ENCODE measurements at places on chromosomes 3 and 15.

DNA sequence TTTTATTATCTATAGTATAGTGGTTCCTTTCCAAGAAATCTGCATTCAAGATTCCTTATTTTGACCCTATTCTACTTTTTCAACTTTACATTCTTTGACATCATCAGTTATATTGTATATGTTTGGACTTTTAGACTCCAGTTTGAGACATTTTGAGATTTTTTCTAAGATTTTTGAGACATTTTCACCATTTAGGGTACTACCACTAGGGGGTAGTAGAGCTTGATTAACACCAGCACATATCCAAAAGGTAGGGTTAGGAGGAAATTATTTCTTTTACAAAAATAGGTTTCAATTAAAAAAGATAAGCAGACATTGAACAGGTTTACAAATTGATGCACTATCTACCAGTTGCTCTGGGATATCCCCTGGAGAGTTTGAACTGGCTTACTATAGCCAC, 262.5 kb downstream of the SCAPER start:
- no peak for DNase-seq

DNA sequence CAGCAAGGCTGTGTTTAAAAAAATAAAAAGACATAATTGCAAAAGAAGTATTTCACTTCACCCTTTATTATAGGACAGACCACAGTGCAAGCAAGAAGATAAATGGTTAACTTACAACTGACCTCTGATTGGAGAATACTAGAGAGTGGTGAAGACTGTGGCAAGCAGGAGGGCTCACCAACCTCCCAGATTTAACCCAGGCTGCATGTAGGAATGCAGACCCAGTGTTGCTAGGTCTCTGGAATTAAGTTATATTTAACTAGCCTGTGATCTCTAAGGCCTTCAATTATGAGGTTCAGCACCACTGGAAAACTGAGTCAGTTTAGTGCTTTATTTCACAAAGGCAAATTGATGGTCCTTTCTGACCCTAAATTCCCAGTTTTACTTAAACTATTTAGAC, 436.6 kb downstream of the LPP start:
- DNase-seq = no peak

DNA sequence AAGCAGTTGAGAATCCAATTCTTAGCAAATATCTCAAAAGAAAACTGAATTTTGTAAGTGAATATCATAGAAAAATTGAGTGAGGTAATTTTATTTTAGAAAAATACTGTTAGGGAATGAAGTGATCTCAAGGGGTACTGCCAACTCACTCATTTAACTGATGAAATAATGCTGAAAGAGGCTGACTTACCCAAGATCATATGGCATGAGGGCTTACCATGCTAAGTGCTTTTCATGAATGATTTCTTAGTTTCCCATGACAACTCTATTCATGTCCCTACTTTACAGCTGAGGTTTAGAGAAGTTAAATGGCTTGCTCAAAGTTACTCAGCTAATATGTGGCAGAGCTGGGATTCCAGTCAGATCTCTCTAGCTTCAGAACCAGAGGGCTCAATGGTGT, 30.6 kb downstream of the CCDC14 start:
- DNase-seq = no peak

DNA sequence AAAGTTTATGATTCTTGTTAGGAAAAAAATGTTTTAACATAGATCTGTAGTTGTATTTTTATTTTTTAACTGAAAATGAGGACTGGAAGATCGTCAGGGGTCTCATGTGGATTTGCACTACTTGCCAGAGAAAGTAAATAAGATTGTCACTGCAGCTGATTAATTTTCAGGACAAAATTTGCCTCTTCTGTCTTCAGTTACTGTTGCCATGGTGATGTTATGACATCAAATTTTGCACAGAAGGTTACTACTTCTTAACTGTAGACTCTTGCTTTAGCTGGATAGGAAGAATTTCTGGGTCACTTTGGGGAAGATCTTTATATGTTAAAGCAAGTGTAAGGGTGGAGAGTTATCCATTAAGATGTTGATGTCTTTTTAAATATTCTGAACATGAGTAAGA, 82.2 kb upstream of the WDR72 start:
- no peak for DNase-seq

- DNase-seq = no peak
These were observed 68.1 kb upstream of the PFN2 start for GRCh38 chr3:150038830-150039229.

DNA sequence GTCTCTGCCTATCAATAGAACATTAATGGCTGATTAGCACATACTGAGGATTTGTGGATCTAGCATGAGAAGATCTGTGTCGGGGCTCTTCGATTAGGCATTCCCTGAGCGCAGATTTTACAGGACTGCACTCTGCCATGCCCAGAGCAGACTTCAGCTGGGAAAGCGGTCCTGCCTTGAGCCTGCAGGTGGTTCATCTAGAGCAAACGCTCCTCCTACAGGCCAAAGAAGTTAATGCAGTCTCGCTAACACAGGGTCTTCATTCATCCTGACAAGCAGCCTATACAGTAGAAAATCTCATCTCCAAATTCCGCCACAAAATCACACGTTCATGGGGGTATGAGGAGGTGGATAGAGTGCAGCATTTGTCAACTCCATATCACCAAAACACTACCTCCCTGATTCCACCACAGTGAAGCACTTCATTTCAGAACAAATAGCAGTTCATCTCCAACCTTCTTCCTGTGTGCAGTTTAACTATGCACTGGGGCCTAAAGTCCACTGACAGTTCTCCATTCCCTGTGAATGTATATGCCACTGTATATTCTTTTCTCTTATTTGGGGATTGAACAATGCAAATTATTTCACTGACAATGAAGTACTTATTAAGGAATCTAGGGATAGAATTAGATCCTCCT, 405.8 kb downstream of the IGSF11 start:
- DNase-seq = peak; percentile 8

GRCh38 chr3:147497286-147497685, 88.1 kb downstream of the ZIC1 start:
- no peak for DNase-seq

DNA sequence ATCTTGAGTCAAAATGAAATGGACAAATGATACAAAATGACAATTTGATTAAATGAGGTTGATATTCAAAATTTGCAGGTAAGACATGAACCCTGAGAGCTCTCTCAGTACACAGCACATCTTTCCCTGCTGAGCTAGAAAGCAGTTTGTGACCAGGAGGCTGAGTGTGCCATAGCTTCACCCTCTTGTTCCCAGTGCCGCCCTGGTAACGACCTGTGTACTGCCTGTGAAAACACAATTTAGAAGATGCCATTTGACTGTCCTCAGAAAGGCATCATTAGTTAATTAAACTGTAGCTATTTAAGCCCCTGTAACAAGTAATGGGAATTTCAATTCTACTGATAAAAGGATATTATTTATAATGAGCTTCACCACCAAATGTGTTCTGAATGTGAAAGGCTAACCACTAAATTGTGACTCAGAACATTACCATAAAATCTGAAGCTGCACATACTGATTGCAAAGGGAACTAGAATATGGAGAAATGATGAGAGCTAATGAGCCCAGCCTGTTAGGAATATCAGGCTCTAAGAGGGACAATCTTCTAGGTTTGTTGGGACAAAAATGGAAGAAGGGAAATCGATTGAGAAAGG, 212.9 kb upstream of the ARPP21 start:
- peak; percentile 2 for DNase-seq

DNA sequence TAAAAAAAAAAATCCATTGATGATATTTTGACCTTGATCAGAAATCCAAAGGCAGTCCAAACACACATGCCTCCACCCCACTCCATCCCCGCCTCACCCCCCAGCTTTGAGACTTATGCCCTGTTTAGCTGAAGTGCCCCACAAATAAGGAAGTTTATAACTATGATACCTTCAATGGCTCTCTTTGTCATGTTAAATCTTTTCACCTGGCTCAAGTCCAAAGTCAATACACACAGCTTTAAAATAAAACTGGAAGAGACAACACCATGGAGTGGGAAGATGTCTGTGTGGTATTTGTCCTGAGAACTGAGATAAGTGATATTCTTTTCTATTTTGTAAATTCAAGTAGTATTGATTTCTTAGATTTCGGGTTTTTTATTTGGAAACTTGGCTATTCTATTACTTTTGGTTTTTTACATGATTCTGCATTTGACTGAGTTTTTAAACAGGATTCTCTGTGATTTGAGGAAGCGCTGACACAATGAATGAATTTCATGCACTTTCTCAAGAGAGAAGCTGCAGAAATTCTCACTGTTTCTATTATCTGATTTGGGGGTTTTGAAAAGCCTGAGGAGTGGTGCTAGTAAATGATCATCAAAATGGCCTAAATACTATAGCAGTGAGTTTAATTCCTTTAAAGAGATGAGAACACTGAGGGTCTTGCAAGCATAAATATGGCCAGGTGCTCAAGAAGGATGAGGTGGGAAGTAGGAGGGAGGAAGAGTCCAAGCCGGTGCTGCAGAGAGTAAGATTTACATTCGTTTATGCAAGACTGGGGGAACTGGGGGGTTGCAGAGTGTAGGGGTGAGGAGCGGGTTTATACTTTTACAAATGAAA, 5.2 kb downstream of the FOXB1 start:
- no peak for DNase-seq

DNA sequence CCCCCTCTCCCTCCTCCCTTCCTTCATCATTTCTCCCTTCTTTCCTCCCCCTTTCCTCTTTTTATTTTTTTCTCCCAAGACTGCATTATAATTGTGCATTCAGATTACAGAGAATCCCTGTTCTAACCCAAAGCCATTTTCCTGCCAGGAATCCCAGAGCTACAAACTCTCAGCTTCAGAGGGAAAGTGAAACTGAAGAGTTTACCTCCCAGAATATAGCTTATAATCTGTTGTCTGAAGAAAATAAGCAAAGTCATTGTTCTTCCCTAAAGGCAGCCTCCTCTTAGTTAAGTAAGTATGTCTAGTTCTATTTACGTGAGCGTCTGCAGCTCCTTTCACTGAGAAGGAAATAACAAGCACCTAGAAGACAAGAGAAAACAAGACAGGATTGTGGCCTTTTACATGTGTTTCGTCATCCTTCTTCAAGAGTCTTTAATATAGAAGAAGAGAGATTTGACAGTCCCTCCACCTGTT, 97.2 kb downstream of the CHST2 start:
- DNase-seq = peak; percentile 26

DNA sequence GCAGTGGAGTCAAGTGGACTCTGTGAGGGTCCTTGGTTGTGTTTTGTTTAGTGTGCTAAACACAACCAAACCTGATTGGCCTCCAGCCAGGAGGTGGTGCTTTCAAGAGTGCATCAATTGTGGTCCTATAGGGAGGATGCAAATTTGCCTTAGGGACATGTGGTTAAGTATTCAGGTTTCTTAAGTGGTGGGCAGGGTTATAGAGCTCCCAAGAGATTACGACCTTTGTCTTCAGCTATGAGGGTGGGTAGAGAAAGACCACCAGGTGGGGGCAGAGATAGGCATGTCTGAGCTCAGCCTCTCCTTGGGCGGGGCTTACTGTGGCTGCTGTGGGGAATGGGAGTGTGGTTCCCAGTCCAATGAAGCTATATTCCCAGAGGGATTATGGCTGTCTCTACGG, 186.6 kb downstream of the SQOR start:
- DNase-seq = no peak

- no peak for DNase-seq
These were observed 99.6 kb downstream of the BOC start for GRCh38 chr3:113310960-113311359.

GRCh38 chr3:53097887-53098286, 32.3 kb downstream of the RFT1 start:
- DNase-seq = no peak

DNA sequence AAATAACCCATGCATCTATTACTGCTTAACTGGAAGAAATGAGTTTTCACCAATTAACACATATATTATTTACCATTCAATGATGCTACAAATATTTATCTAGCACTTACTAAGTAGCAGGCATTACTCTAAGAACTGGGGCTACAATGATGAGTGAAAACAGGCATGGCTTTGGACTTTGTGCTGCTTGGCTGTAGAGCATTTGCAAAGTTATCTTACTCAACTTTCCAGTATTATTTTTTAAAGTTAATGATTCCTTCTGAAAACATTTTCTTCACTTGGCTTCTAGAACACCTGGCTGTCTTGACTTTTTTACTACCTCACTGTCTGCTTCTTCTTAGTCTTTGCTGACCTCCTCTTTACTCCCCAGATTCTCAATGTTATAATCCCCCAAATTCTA, 1.8 kb downstream of the C3orf33 start:
- no peak for DNase-seq

DNA sequence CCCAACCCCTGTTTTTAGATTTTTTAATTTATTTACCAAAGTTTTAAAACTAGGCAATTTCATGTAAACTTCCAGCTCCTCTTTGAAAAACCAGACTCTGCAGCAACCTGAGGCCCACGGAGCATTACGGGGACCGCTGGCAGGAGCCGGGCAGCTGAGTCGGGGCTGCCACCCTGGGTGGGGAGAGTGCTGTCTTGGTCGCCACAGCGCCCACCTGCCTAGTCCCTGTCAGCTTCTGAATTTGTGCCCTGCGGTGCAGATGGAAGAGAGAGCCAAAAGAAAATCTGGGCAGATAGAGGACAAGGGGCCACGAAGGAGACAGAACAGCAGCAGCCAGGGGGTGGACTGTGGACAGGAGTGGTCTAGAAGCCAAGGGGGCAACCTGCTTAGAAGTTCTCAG, 34.6 kb downstream of the PXYLP1 start:
- DNase-seq = no peak

- no peak for DNase-seq
These were observed 178.6 kb downstream of the KCNAB1 start for GRCh38 chr3:156298938-156299337.

- DNase-seq = peak; percentile 52
These were observed 85.5 kb upstream of the FGF12 start for GRCh38 chr3:192812743-192813383.

DNA sequence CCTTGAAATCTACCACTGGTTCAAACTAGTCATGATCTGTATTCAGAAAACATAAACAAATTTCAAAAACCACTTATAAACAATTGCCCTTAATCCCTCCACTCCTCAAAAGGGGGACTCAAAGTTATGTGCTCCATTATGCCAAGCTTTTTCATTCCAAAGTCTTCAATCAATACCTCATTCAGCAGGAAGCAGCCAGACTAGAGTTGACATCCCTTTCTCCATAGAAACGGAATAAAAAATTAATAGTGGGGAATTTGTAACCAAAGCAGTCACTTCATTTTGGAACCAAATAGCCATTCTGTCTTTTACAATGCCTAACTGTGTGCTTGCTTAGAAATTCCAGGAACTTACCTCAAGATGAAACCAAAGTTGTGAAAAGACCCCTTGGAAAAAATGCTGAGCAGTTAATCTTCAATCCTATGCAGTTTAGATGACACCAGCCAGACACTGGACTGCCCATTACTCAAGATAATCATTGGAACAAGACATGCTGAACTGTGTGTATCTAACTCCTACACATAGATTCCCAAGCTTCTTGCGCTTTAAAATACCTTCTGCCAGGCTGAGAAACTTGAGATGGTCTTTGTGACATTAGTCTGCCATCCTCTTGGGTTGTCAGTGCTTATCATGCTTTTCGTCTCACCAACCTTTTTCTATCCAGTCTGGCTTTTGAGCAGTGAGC, 406.2 kb downstream of the PLOD2 start:
- no peak for DNase-seq

DNA sequence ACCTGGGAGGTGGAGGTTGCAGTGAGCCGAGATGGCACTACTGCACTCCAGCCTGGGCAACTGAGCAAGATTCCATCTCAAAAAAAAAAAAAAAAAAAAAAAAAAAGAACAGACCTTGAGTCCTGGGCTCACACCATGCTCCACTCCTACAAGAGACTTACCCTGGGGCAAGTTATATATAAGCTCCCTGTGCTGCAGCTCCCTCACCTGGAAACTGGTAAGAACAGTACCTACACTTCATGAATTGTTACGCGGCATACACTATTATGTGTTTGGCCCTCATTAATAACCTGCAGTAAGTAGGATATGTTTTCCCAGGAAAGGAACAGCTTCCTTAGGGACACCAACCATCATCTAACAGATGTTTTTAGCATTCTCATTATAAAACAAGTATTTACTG, 119.6 kb downstream of the FMN1 start:
- no peak for DNase-seq
